WTC11 (cell line): ENCODE measurements at places on chromosomes 13 and 19. TPM values are rescaled to one million over a fixed set of nuclear protein-coding genes. Genes with fewer than 3 reads are reported as not detected.
A peak's percentile ranks its signal among the peaks of the same experiment; 100 is the strongest.

DNA sequence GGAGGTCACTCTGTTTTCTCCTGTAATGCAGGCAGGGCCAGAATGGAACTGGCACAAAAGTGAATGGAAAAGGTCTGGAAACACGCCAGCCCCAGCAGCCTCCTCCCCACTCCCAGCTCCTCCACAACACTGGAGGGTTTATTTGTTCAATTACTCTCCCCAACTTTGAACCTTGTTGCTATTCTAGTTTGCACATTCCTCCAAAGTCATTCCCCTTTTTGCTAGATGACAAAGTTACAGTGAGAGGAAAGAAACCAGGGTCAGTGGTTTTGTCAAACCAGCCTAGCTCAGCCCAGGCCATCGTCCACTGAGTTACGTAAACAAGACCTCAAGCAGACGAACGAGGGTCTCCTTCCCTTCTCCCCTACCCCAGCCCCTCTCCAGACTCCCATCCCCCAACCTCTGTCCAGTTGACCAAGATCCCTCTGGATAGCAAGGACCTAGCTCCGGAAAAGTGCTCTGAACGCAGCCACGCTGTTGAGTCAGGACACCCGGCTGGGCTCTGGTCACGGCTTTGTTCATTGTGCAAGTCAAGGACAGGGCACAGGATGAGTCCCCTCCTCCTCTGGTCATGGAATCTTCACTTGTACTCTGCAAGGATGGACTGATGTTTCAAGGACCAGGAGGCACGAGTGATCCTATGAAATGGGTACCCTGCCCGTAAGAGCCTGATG, 180.0 kb downstream of the USP12 start:
- DNase-seq: no peak

DNA sequence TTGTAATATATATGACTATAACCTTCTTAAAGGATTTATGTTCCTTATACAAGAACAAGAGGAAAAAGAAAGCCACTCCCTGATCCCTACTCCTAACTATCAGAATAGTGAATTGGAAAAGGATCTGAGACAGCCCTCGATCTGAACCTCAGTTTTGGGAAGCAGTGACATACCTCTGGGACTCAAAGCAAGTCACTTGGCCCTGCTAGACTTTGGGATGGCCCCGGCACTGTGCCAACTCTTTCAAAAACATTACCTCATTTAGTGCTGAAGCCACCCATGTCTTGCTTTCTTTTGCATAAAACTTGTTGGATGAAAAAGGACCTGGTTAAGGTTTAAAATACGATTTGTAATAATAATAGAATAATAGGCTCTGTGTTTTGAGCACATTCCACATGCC, 447.3 kb downstream of the FGF9 start:
- DNase-seq: no peak

DNA sequence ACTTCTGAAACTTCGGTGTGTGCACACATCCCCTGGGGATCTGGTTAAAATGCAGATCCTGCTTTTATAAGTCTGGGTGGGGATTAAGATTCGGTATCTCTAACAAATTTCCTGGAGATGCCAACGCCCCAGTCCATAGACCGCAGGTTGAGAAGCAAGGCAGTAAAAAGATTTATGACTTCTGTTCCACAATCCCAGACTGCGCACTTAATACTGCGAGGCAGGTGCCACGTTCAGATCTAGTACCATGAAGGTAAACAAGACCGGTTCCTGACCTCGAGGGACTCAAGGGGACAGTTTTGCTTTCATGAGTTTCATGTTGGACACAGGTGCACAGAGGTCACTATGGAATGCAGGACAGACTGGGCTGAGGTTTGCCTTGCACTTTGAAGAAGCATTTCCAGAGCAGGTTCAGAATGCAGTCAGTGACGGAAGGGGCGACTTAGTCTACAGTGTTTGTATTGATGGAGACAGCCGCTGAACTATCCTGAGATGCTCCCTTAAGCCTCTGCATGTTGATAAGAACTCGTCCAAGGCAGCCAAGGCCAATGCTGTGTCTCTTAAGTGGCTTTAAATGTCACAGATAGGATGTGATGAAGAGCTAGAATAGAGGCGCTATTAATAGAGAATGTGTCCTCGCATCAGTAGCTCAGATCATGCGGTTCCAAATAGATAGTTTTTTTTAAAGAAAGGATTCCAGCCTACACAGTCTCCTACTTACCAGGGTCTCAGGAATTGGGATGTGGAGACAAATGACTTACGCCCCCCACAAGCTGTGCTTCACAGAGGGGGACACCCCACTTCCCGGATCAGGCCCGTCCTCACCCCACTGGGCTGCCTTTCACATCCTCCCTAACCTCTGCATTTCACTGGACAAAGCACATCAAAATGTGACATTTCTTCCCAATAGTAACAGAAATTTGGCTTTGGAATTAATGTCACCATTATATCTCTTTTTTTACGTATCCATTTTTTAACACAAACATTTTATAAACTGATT, 97.1 kb upstream of the IRS2 start:
- no peak for DNase-seq

GRCh38 chr19:50383001-50383851, 921 bp upstream of the POLD1 start:
- peak; percentile 38 for DNase-seq

GRCh38 chr19:39843919-39844793, 2.0 kb downstream of the FBL start:
- no peak for DNase-seq

- no peak for DNase-seq
These were observed 4.8 kb upstream of the DAPK3 start for GRCh38 chr19:3975637-3976087.

The ZNF132 gene
- 2.3 to 2.7 TPM (median 2.6 TPM) in 3 replicates for total RNA-seq

The C1QTNF9B gene
- total RNA-seq: 0.20 to 0.30 TPM in 2 of 3 replicates, not detected in the other
